Activated gamma-delta T cell treated with Interleukin-2 at 50 U/mL for 16 hours (primary cell): ENCODE measurements at places on chromosomes 2 and 18.

GRCh38 chr2:142718576-142719155 lies 158.8 kb upstream of the KYNU start:
- no peak for DNase-seq

GRCh38 chr2:31997653-31998052 lies 13.2 kb downstream of the MEMO1 start:
- DNase-seq = no peak

- no peak for DNase-seq
These were observed 375.2 kb downstream of the TRIB2 start for GRCh38 chr2:13091861-13092378.

GRCh38 chr2:142885543-142885942 lies 8.1 kb downstream of the KYNU start:
- DNase-seq = no peak

DNA sequence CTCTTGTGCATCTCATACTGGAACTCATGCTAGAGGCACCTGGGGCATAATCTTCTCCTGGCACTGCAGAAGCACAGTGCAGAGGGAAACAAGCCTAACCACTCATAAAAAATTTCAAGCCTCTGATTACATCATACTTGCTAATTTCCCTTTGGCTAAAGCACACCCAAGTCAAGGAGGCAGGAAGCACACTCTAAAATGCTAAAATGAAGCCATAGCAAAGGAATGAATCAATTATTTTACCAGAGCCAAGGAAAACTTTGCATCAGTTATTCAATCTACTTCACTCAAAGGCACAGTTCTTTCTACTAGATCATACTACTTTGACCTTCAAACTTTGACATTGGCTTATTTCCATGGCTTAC lies 79.6 kb upstream of the SPOPL start:
- DNase-seq = no peak

- no peak for DNase-seq
These were observed 43.2 kb upstream of the SOS1 start for GRCh38 chr2:39164089-39164488.
